ENCODE measurements at places on chromosomes 7 and 10.

GRCh38 chr10:60413306-60414012 is 23.8 kb upstream of the ANK3 start:
- no peak for DNase-seq

GRCh38 chr10:91420868-91421267 is 10.7 kb downstream of the HECTD2 start:
- DNase-seq, result no peak

DNA sequence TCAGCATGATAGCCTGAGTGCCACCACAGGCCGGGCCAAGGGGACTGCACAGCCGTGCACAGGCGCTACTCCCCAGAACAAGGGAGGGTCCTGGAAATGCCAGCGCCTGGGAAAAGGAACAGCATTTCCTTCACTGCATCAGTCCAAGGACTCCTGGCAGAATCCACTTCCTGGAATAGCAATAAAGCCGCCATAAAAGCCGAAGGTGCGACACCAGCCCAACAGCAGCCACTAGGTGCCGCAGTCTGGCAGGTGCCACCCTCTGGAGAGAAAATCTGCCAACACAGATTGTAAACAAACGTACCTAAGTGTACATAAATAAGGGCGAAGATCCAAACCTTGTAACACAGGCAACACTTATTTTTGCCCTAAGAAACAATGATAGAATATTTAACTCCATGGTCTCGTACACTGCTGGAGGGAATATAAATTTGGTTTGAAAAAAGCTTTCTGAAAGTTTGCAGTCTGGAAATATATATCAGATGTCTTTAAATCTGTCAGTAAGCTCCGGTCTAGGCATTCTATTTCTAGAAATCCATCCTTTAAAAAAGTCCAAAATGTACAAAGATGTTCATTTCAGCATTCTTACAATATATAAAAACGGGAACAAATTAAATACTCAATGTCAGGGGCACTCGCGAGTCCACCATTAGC is 22.2 kb downstream of the VOPP1 start:
- DNase-seq, result no peak

DNA sequence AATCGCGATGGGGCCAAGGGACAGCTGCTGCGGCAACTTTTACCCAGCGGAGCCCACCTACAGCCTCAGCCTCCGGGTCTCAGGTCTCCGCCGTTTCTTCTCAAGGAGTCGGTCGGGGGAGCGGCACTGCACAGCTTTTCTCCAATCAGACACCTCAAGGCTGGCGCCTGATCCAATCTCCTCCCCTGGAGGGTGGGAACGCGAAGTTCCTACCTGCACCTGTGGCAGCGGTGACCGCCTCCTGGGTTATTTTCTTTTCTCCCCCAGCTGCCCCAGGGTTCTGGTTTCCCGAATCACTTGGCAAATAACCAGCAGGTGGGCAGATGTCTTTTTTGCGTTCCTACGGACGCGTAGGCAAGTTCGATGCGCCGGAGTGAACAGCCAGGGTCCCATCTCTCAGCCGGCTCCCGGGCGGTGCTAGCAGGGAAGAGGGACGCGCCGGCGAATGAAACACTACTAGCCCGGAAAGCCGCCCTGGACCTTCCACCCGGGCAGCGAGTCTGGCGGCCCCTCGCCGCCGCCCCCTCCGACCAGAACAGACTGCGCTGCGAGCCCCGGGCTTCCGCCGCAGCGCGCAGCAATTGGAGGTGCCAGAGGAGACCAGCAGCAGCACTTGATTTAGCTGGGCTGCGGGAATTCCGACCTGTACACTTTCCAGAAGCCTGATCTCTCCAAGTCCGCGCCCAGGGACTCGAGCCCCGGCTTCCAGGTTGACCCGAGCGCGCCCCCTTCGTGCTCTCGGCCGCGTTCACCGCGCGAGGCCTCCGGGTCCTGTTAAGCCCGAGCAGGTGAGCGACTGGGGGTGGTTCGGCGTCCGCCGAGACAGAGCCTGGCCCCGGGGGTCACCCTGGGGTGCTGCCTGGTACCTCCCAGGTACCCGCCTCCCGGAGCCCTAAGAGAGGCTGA is at the start of gene PRR15:
TSS of gene PRR15 (plus strand) at position 246 of the 906 bp plus-strand sequence. CDS start 2,495 bp downstream, outside the sequence.
- DNase-seq, result no peak

DNA sequence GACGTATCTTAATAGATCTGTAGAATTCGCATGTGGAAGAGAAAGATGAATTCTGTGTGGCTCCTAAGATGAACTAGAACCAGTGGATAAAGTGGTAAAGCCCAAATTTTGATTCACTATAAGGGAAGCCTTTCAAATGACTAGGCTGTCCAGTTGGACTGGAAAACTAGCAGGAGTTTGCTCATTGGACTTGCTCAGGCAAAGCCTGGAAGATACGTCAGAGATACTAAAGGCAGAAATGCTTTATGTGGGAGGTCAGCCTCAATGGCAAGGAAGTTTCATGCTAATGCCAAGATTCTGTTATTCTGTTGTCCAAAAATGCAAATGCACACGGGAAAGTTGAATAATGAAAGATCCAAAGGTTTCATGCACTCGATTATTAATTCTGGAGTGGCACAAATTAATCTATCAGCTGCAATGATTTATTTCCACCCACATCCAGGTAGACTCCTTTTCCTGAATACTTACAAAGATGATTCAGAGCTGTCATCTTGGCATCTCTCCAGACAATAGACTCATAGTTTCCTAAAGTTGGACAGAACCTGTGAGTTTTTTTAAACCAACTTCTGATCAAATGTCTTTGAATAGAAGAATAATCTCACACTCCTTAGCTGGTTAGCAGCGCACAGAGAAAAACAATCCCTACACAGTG is 20.5 kb upstream of the PPP1R3C start:
- no peak for DNase-seq

- DNase-seq, result no peak
Measured at GRCh38 chr10:122740640-122741039, 41.0 kb upstream of the C10orf120 start.
